ENCODE measurements at places on chromosomes 11 and 22.
A peak's percentile ranks its signal among the peaks of the same experiment; 100 is the strongest.

DNA sequence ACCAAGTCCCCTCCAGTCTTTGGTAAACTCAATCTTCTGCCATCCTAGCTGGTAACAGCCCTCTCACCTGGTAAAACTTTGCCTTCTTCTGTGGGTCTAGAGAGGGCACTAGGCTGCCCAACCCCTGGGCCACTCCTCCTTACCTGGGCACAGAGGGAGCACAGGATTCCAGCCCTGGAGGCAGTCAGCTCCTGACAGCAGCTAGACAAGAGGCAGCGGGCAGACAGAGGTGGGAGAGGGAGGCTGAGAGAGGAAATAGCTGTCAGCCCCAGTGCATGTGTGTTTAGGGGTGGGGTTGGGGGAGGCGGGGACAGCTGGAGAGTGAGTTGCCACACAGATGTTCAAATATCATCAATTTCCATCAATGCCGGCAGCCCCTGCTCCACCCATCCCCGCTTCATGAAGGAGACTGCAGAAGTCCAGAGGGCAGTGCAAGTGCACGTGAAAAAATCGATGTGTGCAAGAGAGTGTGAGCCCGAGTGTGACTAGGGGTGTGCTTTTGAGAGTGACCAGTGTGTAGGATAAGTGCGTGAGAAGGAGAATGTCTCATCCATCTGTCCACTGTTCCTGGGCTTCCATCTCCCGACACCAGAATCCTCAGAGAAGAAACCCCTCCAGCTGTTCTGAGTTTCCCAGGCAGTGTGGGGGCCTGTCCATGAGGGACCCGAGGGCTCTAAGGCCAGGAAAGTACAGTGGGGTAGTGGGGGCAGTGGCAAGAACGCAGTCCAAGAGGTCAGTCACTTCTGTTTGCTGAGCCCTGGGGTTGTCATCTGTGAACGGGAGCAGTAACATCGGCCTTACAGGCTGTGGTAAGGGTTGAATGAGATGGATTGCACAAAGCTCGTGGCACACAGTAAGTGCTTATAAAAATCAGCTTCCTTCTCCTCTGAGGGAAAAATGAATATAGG lies at the start of gene PTGDR2:
Gene PTGDR2, minus strand, starts transcription at position 225 of the 908 bp plus-strand sequence. CDS start 2,228 bp downstream, outside the sequence.
- ATAC-seq = no peak

- ATAC-seq = no peak
Observed at GRCh38 chr22:46866591-46866990, 104.1 kb downstream of the TBC1D22A start.

DNA sequence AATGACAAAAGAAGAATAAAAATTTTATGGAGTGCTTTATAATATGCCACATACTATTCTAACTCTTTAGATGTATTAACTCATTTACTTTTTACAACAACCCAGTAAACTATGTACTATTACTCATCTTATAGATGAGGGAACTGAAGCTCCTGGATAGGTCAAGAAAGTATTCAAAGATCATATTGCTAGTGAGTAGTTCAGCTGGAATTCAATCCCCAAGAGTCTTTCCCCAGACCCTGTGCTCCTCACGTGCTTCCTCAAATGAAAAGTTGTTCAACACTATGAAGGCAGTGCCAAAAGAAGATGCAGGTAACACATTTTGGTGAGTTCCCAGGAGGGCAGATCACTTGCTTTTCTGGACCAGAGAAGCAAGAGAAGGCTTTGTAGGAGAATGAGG lies 46.8 kb downstream of the BTG4 start:
- ATAC-seq = no peak

DNA sequence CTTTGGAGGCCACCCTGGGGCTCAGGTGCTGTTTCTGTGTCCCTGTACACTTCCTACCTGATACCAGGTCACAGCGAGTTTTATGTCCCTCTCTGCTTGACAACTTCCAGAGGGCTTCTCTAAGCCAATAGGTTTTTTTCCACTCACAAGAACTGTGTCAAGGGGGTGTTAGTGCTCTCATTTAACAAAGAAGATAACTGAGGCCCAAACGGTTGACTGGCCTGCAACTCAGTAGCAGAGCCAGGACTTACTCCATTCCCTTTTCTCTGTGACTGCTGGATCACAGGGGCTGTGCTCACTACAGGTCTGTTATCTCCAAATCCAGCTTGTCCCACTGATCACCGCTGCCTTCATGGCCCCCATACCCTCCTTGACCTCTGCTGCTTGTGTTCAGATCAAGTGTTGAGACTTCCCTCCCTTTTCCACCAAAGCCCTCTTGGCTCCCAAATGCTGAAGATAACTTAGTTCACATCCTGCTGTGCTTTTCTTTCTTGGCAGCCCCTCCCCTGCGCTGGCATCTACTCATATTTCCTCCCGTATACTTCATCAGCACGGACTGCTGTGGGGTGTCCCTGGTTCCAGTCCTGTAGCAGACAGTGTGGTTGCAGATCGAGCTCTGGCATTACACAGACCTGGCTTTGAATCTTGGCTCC lies 41.3 kb downstream of the POU2F3 start:
- ATAC-seq = no peak

- no peak for ATAC-seq
Observed at GRCh38 chr11:86575927-86576326, 96.5 kb downstream of the ME3 start.

DNA sequence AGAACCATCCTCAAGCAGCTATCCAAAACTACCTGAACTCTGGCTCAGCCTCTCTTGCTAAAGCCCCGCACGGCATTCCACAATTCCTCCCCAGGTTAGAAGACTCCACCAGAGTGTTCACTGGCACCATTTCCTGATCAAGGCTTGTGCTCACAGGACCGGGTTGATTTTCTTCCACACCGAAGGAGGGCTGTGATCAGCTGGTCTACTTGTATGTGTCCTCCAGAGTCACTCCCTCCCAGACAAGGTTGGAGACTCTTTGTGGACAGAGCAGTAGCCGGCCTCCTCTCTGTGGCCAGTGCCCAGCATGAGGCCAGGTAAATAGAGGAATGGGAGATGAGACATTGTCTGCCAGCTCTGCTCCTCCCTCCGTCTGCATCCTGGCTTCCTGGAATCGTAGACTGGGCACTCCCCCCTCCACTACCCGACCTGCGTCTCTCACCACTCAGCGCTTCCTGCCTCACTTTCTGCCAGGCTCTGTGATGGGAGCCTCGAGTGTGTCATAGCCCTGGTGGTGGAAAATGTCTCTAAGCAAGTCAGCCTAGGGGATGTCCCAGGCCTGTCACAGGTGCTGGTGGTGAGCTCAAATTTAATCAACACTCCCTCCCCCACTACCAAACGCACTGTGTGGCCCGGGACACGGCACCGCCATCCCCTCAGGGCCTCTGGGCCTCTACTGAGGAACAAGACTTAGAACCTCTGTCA lies 12.5 kb upstream of the TMPRSS6 start:
- peak; percentile 97 for ATAC-seq

- ATAC-seq = no peak
Observed at GRCh38 chr11:61971248-61972111, 4.0 kb upstream of the FTH1 start.

- ATAC-seq = no peak
Observed at GRCh38 chr22:24819911-24820461, 14.0 kb downstream of the SGSM1 start.

- ATAC-seq = no peak
Observed at GRCh38 chr22:27329131-27329850, 472.3 kb downstream of the MN1 start.

- ATAC-seq = peak; percentile 62
Observed at GRCh38 chr11:110337570-110338193, 41.3 kb upstream of the RDX start.

GRCh38 chr11:33387581-33387980 lies 130.4 kb downstream of the HIPK3 start:
- peak; percentile 42 for ATAC-seq

DNA sequence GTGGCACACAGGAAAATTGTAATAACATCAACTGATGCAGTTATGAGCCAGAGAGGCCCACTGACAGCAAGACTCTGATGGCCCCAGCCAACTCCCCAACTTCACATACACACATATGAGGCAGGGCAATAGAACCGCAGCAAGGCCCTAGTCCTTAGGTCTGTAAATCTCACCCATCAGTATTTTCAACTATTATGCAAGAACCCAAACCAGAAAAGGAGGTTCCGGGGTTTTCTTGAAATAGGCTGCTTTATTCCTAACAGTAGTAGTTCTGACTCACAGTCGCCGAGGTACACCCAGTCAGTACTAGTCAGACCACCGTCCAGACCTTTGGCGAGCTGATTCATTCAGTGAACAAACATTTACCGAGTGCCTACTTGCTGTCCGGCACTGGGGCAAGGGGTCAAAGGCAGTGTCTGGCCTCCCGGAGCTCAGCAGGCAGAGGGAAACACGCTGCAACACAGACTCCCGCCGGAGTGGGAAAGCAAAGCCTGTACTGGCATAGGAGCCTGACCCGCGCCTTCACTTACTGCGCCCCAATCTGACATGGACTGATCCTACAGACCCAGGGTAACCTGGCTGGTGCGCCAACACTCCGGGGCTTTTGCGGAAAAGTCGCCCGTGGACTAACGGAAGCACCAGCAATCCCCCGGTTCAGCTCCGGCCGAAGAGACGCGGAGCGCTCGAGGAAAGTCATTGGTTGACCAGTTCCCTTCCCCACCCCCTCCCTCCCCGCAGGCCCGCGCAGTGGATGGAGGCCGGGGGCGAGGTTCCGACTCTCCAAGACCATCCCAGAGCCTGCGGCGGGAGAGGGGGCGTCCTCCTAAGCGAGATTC lies 1.3 kb downstream of the PLEKHA7 start:
- ATAC-seq = no peak

DNA sequence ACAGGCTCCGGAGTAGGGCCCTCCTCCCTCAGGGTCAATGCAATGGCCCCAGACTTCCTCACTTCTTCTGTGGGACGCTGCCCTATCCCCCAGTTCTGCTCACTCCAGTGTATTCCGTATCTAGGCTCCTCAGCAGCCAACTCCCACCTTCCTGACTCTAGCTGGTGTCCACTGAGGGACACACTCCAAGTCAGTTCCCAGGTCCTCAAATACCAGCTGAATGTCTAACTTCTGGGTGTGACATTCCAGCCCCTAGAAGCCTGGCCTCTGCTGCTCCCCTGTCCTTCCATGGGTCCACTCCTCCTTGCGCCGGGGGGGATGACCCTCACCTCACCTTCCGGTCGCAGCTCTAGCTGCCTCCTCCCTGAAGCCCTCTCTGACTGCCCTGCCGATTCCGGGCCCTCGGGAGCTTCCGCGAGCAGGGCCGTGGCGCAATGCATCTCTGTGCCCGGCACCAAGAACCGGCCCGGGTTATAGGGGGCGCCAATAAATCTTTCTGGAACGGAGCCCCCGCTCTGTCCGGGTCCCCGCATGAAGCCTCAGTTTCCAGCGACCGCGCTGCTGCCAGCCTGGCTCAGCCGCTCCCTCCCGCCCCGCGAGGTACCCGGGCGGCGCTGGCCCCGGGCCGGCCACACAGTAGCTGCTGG lies 15.4 kb downstream of the BAD start:
- ATAC-seq = peak; percentile 14

- no peak for ATAC-seq
Observed at GRCh38 chr11:58617976-58618557, 4.4 kb upstream of the CNTF start.

- no peak for ATAC-seq
Observed at GRCh38 chr11:23100726-23101125, 240.5 kb upstream of the CCDC179 start.

- peak; percentile 75 for ATAC-seq
Observed at GRCh38 chr11:27698872-27699241, 1.4 kb downstream of the BDNF start.

GRCh38 chr11:33569333-33569732 lies 131.3 kb downstream of the C11orf91 start:
- no peak for ATAC-seq

GRCh38 chr22:35959121-35959800 lies 69.4 kb downstream of the RBFOX2 start:
- ATAC-seq = no peak

- ATAC-seq = no peak
Observed at GRCh38 chr11:74427384-74427886, 29.2 kb upstream of the PGM2L1 start.

- no peak for ATAC-seq
Observed at GRCh38 chr11:21421711-21422329, 752.4 kb downstream of the NELL1 start.

- ATAC-seq = no peak
Observed at GRCh38 chr22:37965940-37966664, 12.6 kb downstream of the POLR2F start.

- ATAC-seq = no peak
Observed at GRCh38 chr11:116913000-116913399, 75.6 kb upstream of the APOA1 start.

- ATAC-seq = peak; percentile 97
Observed at GRCh38 chr11:1521382-1522080, 35.0 kb upstream of the MOB2 start.

DNA sequence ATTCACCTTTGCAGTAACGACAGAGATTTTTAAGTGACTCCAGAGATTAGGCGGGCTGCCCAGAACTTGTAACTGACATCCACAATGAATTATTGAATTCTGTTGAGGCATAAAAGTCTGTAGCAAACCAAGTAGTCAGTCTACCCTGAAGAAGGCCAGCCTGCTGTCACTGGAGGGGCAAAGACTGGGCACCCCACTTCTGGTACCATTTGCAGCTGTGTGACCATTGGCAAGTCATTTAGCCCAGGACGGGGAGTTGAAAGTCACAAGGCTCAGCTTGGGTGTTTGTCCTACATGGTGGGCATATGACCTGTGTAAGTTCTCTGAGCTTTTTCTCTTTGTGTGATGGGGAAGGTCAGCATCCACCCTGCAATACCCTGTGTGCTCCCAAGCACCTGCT lies 119.4 kb downstream of the ARHGAP8 start:
- no peak for ATAC-seq

DNA sequence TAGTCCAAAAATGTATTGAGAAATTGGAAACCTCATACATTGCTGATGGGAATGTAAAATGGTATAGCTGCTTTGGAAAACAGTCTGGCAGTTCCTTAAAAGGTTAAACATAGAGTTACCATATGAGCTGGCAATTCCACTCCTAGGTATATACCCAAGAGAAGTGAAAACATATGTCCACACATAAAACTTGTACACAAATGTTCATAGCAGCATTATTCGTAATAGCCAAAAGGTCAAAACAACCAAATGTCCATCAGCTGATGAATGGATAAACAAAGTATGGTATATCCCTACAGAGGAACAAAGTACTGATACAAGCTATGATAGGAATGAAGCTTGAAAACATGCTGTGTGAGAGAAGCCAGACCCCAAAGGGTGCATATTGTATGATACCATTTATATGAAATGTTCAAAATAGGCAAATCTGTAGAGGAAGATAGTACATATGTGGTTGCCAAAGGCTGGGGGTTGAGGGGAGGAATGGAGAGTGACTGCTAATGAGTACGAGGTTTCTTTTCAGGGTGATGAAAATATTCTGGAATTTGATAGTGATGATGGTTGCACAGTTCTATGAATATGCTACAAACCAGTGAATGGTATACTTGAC lies 85.8 kb downstream of the ZBTB16 start:
- no peak for ATAC-seq

DNA sequence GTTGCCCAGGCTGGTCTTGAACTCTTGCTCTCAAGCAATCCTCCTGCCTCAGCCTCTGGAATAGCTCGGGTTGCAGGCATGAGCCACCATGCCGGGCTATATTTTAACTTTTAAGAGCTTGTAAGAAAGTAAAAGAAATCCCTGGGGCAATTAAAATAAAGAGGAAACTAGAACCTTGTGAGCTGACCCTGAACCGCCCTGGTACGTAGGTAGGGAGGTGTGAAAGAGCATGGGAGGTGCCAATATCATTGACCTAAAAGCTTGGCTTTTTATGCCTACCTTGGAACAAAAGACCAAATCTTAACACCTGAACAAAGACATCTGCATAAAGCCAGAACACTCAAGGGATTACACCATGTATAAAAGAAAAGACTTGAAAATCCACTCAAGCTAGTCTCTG lies 595.1 kb downstream of the SOX6 start:
- no peak for ATAC-seq
